ENCODE measurements at places on chromosomes 2 and 18.
A peak's percentile ranks its signal among the peaks of the same experiment; 100 is the strongest.

DNA sequence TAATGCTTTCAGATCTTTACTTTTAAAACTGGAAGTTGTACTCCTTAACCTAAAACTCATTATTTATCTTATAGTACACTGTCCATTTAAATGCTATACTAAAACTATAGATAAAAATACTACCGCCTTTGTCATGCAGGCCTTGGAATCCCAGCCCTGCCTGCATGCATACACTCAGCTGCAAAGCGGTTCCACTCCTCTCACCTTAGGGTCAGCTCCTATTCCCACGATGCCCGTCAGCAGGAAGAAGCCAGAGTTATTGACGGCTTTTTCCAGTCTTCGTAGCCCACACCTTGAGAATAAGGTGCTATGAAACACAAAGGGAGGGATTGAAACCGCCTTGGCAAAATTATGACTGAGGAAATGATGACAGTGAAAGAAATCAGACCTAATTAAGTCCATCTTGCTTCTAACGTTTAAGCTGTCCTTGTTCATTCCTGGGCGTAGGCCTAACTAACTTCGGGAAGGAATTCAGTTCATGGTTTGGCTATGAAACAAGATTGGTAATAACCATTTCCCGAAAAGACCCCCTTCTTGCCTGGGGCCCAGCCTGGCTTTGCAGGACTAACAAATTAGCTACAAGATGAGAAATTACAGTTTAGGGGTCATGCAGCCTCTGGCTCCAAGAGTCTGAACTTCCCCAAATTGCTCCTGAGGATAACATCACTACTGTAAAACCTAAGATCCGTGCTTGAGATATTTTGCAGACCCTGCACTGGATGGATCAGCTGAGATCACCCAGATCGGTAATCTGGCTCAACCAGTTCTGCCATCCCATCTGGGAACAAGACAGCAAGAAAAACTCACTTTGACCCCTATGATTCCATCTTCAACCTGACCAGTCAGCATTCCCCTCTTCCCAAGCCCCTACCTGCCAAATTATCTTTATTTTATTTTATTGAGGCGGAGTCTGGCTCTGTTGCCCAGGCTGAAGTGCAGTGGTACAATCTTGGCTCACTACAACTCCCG, 17.1 kb downstream of the EPB41L5 start:
- DNase-seq = no peak

GRCh38 chr18:35732162-35732561, 150.6 kb downstream of the GALNT1 start:
- no peak for DNase-seq

DNA sequence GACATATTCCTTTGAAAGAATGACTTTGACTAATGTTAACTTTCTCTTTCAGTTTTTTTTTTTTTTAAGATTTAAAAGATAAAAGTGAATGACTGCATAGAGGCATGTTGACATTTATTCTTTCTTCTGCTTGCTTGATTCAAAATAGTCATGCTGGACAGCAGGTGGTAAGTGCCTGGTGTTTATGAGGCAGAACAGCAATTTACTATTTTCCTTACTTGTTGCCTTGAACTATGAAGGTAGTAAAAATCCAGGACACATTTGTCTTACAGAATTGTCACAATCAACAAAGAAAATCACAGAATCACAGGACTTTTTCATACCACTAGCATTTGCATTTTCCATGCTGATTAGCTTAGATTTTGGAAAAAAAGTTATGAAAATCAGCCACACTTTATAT, 388.3 kb downstream of the CTNNA2 start:
- no peak for DNase-seq

GRCh38 chr2:192090911-192091310, 103.8 kb downstream of the TMEFF2 start:
- no peak for DNase-seq

- DNase-seq = no peak
Observed at GRCh38 chr2:70767079-70767698, 811 bp downstream of the ADD2 start.

DNA sequence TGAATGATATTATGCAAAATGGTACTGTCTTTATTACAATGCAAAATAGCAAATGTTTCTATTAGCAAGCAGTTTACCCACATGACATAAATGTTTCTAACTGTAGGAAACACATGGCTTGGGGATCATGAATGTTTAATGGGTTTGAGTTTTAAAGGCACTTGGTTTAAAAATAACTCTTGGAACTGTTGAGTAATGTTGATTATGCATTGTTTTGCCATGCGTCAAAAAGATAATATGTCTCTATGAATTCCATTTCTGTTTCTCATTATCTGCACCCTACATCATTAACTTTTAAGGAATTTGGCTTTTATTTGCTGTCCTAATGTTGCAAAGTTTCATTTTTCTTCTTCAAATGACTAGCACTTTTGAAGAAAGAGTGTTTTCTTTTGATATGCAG, 1355.5 kb downstream of the SUCLG1 start:
- peak; percentile 44 for DNase-seq

DNA sequence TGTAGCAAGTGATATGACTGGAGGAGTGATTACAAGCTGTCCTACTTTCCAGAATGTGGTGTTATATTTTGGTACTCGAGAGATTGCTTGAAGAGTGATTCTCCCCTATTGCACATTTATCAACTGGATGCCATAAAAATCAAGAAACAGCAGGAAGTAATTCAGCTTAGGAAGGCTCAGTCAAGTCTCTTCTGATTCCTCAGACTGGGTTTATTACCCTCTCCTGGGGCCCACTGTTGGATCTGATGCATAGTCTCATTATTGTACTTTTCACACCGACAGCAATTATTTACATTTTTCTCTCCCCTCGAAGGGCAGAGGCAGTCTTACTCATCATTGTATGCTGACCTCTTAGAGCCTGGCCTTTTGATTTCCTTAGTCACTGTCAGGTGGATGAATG, 9.3 kb downstream of the NOSTRIN start:
- no peak for DNase-seq

DNA sequence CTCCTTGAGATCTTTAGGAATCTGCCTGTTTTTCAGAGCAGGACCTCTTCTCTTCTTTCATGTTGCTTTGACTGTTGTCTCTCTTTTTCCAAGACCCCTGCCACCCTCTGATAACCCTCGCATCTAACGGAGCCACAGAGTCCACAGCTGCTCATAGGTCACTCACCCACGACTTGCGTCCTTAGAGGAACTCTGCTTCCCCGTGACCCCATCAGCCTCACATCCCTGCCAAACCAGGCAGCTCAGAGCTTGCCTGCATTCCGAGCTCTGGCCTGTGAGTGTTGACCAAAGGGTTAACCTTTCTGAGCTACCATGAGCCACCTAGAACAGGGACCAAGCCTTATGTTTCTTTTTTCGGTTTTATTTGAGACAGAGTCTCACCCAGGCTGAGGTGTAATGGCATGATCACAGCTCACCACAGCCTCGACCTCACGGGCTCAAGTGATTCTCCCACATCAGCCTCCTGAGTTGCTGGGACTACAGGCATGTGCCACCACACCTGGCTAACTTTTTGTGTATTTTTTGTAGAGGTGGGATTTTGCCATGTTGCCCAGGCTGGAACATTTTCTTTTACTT, 36.4 kb downstream of the CABLES1 start:
- DNase-seq = no peak

DNA sequence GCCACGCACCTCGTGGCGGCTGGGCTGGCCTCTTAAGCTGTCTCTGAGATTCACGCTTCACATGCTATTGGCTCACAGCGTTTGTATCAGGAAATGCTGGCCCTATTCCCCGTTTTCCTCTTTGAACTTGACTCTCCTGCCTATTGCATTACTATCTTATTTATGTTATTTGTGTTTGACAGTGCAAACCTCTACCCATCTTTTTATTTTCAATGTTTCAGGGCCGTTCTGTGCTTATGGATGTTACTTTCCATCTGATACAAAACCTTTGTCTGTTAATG, 149.9 kb upstream of the TWIST2 start:
- no peak for DNase-seq

DNA sequence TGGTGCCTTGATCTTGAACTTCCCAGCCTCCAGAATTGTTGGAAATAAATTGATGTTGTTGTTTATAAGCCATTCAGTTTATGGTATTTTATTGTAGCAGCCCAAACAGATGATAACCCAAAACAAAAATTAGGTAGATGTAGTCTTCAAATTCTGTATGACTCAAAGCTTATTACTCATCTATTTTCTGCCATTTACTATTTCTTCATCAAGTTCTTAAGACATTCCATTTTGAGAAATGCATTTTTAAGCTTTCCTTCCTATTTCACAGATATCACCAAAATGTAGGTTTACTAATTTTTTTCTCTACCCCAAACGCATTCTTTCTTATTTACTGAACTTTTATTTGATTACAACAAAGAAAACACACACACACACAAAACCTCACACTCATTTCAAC, 148.2 kb downstream of the RND3 start:
- DNase-seq = no peak

DNA sequence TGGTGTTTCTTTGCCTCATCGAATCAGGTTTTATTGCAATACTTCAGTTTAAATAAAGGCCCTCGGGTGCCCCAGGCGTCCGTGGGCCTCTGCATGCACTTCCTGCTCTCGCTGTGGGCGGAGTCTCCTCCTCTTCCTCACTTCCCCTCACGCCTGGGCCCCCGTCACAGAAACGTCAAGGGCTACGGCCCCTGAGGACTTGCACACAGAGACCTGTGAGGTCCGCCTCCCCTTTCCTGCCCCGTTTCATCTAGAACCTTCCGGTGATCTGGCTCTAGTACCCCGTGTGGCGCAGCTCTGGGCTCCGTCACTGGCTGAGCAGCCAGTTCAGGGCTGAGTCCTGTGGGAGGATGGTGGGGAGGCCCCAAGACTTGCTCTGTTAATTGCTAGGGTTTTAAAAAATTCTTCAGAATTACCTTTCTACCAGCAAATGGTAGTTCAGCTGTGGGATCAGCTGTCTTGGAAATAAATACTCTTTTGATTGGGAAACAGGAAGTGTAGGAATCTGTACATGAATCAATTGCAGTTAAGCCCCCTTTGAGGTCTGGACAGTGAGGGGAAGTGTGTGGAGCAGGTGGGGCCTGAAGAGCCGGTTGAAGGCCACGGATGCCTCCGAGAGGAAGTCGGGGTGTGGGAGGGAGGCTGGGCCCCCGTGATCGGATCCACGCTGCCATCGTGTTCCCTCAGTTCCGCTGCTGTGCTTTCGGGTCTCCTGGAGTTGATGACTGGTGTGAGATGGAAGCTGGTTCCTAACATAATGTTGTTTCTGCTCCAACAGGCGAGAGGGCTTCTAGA, 10.2 kb downstream of the NFATC1 start:
- DNase-seq = no peak

DNA sequence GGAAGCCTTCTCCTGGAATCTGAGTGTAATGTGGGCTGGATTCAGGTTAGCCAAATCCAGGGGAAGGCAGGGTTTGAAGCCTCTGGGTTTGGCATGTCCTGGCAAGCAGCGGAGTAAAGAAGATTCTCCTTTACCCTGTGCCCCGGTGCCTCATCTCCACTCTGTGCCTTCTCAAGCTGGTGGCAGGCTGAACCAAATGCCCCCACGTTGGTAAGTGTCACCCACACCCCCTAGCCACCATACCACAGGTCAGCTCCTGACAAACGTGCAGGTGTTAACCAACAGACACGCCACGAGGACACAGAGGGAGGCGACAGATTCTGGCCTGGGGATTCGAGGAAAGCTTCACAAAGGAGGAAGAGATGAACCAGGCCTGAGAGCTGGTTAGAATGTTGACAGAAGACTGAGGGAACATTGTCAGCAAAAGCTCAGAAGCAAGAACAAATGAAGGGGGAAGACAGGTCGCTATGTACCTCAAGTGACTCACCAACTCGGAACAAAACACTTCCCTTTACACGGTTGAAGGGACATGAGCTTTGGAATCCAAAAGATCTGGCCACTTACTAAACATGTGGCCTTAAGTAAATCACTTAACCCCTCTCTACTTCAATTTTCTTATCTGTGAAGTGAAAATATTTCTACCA, 85.2 kb upstream of the LCLAT1 start:
- no peak for DNase-seq

DNA sequence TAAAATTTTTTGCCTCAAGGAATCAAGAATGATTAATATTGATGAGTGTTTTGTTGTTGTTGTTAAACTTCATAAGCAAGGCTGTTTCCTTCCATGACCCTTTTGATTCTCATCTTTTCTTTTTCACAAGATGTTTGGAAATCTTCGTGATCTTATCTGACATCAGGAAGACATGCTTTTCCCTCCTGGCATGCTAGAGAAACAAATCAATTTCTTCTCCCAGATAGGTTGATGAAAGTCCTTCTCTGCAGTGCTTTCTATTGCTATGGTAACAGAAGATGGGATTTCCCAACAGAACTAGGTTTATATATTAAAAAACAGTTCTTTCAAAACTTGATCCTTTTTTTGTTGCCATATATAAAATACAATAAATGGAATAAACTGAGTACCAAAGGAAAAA, 85.2 kb downstream of the EML6 start:
- DNase-seq = no peak

- DNase-seq = no peak
Observed at GRCh38 chr2:110748489-110748867, 16.1 kb downstream of the ACOXL start.

GRCh38 chr2:50480507-50480906, 551.4 kb downstream of the NRXN1 start:
- DNase-seq = no peak

DNA sequence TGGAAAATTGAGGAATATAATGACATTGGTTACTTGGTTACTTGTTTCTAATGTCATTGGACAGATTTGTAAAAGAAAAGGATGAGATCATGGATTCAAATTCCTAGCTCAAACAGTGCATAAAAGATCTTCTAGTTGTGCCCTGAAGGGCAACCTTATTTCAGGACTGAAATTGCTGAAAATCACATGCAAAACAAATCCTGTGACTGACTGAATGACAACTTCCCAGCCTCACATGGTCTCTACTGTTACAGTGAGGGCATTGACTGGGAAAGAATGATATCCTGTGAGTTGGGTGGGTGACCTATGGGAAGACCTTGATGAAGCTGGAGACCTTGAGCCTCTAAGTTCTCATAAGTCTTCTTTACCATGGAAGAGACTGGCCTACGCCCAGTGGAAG, 90.4 kb upstream of the HAAO start:
- no peak for DNase-seq

DNA sequence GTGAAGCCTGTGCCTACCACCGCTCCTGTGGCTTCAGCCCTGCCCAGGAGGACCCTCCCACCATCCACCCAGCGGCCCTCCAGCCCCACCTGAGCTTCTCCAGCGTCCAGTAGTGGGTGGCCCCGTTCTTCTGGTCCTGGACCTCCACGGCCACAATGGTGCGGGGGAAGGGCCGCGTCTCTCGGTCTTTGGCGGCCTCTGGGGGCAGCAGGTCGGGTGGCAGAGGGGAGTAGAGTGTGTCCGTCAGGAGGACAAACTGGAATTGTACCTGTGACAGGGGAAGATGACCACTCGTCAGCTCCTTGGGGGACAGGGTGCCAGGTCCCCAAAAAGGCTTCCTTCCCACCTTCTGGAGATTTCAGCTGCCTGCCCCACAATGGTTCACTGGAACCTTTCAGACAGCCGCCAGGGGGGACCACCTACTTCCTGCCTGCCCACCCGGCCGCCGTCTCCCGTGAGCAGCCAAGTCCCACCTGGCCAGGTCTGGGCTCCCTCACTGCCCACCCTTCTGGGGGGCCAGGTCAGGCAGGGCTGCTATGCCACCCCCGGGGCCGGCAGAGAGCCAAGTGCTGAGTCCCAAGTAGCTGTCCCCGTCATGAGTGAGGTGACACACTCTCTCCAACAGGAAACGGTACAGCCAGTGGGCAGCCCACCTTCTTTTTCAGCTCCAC, 59.3 kb downstream of the KIF1A start:
- no peak for DNase-seq

All from hepatic stellate cell (primary cell).